T follicular helper cell (primary cell): ENCODE measurements at places on chromosomes 2 and 18.

DNA sequence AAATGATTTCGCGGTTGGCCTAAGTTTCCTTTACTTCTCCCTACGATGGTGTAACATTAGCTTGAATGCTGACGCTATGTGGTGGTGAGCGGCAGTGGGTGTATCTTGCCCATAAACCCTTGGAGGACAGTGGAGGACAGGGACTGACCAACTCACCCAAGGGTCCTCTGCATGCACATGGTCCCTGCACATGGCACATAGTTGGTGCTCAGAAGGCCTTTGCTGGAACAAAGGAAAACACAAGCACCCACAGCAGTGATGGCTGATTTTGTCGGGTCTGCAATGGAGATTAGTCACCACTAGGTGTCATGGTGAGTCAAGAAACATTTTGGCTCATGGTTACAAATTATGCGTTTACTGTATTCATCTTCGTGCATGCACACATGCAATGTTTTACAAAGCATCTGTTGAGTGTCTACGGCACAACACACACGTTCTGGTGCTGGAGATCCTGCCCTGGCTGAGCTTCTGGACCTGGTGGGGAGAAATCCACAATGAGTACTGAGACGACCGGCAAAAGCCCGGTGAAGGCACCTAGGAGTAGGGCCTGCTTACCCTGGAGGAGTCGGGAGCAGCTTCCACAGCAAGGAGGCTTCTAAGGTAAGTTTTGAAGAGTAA is 44.0 kb downstream of the PDCL3 start:
- DNase-seq: no peak

DNA sequence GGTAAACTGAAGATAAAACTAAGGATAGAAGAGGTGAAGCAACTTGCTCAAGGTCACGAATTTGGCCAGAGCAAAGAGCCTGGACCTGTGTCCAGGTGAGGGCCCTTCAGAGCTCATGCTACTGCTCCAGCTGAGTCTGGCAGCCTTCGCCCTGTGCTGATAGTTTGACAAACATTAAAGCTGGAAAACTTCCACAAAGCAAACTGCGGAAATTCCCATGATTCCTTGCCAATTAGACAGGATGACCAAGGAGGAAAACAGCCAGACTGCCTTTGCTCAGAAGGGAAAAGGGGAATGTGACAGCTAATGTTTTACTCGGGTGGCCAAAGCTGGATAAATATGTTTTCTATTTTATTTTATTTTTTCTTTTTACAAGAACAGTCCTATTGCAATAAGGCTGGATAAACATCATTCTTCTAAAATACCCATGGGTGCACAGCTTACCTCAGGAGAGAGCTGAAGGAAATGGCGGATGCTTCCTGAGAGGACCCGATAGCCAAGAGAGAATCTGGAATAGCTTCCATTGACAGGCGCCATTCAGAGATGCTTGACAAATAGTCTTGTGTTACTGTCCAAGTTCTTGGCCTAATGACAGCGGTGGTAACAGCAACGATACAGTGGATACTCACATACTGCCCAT is 5.3 kb upstream of the CTAGE1 start:
- no peak for DNase-seq

DNA sequence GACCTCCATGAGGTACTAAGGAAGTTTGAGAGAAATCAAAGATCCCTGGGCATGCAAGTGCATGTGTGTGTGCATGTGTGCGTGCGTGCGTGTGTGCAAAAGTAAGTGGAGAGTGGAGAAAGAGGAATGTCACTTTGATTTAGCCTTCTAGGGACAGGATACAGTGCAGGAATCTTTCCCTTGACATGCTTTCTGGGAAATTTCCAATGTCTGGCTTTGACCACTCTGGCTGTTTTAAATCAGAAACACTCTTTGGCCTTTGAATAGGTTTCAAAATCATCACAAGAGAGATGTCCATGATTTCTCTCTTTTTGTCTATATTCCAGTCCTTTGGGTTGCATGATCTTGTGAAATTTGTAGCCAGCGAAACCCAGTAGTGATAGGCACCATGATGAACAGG is 162.0 kb downstream of the ALK start:
- DNase-seq: no peak

- DNase-seq: no peak
Observed at GRCh38 chr18:68181956-68182355, 533.0 kb downstream of the TMX3 start.

- no peak for DNase-seq
Observed at GRCh38 chr2:18373081-18373480, 187.4 kb downstream of the RDH14 start.

GRCh38 chr2:120255071-120255470 is 2.4 kb downstream of the RALB start:
- DNase-seq: no peak

DNA sequence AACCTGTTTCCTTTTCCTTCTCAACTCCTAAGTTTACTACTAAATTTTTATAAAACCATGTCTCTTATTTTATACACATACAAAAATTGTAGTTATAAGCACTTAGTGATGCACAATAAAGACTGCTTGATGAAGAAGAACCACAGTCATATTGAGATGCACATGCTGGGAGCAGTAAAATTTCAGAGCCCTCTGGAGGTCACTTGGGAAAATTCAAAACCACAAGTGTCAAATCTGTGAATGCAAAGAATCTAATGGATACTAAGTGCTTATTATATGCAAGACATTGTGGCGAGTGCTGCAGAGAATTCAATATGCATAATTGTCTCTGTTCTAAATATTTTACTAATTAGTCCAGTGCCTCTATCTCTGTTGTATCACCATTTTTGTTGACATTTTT is 180.5 kb downstream of the VWC2L start:
- DNase-seq: no peak

GRCh38 chr18:24136967-24137373 is 1.9 kb upstream of the CABYR start:
- no peak for DNase-seq

GRCh38 chr2:190996338-190996946 is 17.5 kb downstream of the STAT1 start:
- no peak for DNase-seq

DNA sequence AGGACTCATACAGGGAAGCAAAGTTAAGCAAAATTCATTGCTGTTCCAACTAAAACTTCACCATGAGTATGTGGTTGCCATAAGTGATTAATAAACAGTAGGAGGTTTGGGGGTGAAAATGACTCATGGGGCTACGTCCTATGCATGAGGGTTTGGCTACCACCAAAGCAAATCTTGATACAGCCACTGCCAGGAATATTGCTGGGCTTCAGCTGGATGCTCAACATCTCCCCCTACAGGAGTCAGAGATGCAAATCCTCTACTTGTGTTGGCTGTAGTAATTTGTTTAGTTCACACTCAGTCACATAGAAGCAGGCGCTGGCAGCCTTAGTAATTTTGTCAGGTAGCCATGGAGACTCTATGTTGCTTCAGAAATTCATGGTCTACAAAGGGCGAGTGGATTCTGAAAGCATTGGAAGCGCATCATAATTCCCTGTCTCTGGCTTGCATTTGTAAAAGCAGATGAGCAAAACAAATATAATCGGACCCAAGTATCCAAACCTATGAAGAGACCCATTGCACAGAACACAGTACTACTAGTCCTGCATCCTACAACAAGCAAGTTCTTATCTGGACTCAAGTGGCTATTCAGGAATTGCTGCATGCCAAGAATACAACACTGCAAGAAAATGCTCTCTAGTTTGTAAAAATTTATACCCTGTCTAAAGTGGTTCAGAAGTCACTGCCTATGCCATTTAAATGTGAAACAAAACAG is 76.0 kb downstream of the CD28 start:
- DNase-seq: peak; percentile 45

DNA sequence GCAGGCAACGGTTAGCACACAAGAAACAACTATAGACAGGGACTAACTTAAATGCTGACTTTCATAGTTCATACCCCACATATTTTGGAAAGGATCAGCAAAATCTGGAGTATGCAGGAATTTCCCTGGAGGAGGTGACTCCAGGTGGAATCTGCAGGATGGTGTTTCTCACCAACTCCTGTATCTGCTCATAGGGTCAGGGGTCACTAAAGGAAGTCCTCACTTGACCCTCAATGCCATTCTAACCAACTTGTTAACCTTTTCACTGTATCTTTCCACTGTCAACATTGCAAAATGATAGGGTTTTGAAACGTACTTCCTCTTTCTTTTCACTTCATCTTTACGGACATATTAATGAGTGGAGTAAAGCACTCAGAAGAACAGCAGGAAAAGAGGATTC is 207.0 kb upstream of the CXCR4 start:
- DNase-seq: no peak

DNA sequence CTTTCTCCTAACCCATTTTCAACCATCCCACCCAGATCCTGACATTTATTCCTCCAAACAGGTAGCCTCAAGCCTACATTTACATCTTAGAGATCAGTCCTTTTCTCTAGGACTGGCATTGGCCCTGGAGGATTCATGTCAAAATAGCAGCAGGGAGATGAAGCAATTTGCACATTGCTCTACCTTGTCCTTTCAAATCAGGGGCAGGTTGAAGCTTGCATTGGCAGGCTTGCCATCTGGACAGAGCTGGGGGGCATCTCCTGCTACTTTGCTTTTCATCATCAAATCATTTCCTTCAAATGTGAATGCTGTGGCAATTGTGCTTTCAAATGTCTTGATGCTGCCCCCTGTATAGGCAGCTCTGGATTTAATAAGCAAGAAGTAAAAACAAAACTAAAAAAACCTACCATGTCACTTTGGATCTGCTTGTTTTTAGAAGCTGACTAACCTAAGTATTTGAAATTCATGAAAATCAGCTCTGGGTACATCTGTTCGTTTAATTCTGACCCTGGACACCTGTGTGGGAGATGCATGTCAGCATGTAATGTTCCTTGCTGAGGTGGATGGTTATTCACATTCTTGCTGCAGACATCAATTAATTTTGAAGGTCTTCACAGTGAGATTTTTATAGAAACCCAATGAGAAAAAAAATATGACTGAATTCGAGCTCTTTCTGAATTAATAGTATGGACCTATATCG is 47.9 kb downstream of the KIF5C start:
- no peak for DNase-seq
